ENCODE measurements at places on chromosomes 5 and 9.

- no peak for DNase-seq
Observed at GRCh38 chr9:35341585-35341984, 148.3 kb upstream of the RUSC2 start.

GRCh38 chr9:110815361-110815760 is 146.8 kb downstream of the MUSK start:
- DNase-seq = no peak

DNA sequence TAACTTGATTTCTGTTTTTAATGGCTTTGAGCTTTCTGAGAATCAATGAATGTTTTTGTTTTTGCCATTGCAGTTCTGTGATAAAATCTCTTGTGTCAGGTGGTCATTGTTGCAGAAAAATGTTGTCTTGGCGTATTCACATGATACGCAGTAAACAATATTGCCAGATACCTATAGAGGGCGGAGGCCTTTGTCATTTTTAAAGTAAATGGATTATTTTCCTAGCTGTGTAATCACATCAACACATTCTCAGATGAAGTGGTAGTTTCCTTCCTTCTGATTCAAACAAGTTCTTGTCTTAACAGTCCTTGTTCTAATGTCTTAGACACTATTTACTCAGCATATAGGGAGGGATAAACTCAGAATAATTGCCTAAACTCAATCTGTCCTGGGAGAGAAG is 109.9 kb upstream of the DAB2 start:
- no peak for DNase-seq

DNA sequence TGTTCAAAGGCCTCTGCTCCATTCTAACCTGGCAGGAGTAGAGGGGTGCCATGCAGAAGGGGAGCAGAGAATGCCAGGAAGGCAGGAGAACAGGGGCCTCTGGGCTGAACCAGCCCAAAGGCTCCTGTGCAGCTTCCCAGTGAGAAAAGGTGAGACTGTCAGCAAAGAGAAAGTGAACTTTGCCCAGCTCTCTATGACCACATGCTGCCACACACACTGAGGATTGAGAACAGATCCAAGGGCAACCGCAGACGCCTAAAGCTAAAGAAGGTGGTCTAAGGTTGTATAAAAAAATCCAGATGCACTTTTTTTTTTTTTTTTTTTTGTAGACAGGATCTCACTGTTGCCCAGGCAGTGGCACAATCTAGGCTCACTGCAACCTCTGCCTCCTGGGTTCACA is 51.4 kb downstream of the ALDH7A1 start:
- DNase-seq = no peak

GRCh38 chr9:107874591-107875369 is 385.2 kb upstream of the KLF4 start:
- no peak for DNase-seq

GRCh38 chr5:131262953-131263541 is 806 bp upstream of the CDC42SE2 start:
- DNase-seq = no peak

- no peak for DNase-seq
Observed at GRCh38 chr9:135562235-135562745, 734 bp downstream of the PAEP start.

- no peak for DNase-seq
Observed at GRCh38 chr5:116581910-116582309, 7.3 kb upstream of the SEMA6A start.

- no peak for DNase-seq
Observed at GRCh38 chr9:129934041-129934591, 98.9 kb downstream of the USP20 start.

DNA sequence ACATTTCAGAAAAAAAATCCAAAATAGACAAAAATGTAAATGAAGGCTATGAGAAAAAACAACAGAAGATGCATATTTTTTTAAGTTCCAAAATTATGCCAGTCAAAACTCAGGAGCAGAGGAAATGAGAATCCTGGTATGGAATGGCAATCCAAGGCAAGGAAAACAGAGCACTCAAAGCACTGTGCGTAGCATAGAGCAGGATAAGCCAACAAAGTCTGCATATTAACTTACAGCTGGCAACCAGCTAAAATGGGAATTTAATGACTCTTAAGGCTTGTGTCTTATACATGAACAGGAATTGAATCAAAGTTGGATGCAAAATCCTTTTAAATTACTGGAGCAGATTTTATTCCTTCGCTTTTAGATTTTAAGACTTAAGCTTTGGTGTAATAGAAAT is 203.5 kb upstream of the DAPK1 start:
- no peak for DNase-seq

DNA sequence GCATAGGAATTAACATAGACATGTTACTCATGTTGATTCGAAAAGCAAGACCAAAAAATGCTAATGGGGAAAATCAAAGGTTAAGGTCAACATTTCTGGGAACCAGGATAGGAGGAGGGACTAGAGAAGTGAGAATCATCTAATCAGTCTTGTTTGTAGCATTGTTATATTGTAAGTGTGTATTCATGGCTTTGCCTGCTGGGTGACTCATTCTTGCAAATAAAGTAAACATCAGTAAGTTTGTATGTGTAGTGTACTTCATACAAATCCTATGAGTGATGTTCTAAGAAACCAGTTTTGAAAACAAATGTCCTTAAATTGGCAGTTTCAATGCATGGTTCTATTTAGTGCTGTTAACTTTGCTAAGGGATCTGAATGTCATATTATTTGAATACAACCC is 79.0 kb upstream of the TMEM252 start:
- DNase-seq = no peak

- DNase-seq = no peak
Observed at GRCh38 chr5:124395926-124396325, 350.5 kb downstream of the ZNF608 start.

GRCh38 chr5:172274951-172275753 is 8.4 kb downstream of the UBTD2 start:
- DNase-seq = peak; percentile 30

GRCh38 chr9:95098391-95098921 is 219.1 kb downstream of the FANCC start:
- no peak for DNase-seq

- DNase-seq = no peak
Observed at GRCh38 chr9:27861887-27862286, 288.6 kb upstream of the C9orf72 start.

DNA sequence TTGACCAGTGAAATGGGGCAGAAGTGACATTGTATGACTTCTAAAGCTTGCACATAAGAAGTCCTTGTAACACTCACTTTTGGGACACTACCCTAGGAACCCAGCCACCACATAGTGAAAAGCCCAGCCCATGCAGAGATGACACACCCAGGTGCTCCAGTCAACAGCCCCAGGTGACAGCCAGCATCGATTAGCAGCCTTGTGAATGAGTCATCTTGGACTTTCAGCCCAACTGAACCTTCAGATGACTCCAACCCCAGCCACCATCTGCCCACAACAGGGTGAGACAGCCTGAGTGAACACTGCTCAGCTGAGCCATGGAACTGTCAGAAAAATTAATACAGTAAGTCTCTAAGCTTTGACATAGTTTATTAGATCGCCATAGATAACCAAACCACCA is 458.6 kb downstream of the ZSWIM6 start:
- DNase-seq = no peak

DNA sequence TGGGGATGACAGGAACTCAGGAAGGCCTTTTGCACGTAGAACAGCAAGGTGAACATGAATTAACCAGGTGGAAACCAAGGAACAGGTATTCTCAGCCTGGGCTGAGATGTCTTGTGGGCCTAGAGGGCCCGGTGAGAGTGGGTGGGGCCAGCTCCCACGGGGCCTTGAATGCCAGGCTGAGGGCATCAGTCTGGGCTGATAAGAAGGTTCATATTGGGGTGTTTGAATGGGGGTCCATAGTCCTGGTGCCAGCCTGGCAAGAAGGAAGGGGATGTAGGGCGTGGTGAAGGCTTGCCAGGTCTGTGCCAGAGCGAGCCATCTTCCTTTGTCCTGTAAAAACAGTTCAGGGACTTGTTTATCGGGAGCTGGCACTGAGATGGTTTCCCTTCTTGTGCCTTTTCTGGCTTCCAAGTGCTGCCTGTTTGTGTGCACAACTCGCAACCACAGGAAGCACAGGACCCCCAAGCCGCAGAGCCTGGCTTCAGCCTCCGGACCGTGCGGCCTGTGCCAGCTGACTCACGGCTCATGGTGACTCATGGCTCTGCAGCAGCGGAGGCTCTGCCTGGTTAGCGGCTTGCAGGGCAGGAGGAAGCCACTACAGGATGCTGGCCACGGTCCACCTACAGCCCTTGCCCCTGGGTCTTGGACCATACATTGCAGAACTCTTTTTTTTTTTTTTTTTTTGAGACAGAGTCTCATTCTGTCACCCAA is 2.4 kb downstream of the CARD19 start:
- peak; percentile 39 for DNase-seq

DNA sequence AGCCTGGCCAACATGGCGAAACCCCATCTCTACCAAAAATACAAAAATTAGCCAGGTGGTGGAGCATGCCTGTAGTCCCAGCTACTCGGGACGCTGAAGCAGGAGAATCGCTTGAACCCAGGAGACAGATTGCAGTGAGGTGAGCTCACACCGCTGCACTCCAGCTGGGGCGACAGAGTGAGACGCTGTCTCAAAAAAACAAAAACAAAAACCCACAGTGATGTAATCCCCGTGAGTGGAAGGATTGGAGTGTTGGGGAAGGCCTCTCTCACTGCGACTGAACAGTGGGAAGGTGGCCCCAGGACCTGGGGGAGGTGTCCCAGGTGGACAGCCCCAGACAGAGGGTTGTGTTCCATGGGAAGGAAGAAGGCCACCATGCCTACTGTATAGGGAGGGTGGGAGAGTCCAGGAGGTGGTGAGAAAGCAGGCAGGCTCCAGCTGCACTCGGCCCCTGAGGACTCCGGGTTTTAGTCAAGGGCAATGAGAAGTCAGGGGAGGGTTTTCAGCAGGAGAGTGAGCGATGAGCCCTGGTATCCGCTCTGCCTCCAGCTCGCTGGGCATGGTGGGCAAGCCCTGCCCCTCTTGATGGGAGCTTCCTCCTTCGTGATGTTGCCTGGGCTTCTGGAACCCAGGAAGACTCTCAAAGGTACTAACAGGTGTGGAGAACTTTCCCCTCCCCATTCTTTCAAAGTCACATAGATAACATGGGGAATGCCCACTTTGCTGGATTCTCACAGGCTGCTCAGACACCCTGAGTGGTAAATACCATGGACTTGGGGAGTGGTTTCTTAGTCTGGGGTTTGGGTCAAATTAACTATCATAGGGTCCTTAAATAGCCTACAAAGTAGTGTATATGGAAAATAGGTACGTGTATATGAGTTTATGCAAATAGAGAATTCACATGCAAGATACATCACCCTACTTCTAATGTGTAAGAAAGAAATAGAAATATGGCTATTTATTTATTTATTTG is 74.7 kb downstream of the PPARGC1B start:
- DNase-seq = no peak

DNA sequence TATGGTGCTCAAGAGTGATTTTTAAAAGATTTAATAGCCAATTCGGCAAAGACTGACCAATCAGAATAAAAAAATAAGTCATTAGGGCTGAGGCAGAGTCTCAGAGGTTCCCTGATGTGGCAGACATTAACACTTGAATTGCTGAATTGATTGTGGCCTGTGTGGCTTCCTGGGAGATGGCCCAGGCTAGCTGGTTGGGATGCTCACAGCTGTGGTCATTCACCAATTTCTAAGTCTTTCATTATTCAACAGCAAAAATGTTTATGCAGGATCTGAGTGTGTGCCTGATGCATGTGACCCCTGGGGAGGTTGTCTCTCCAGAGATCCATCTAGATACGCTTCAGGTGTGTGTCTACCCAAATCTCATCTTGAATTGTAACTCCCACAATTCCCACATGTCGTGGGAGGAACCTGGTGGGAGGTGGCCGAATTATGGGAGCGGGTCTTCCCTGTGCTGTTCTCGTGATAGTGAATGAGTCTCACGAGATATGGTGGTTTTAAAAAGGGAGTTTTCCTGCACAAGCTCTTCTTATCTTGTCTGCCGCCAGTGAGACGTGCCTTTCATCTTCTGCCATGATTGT is 632.6 kb upstream of the SEMA6A start:
- DNase-seq = no peak

- DNase-seq = no peak
Observed at GRCh38 chr9:16690205-16690604, 180.3 kb downstream of the BNC2 start.

- DNase-seq = no peak
Observed at GRCh38 chr9:99814359-99814758, 7.3 kb upstream of the NR4A3 start.

DNA sequence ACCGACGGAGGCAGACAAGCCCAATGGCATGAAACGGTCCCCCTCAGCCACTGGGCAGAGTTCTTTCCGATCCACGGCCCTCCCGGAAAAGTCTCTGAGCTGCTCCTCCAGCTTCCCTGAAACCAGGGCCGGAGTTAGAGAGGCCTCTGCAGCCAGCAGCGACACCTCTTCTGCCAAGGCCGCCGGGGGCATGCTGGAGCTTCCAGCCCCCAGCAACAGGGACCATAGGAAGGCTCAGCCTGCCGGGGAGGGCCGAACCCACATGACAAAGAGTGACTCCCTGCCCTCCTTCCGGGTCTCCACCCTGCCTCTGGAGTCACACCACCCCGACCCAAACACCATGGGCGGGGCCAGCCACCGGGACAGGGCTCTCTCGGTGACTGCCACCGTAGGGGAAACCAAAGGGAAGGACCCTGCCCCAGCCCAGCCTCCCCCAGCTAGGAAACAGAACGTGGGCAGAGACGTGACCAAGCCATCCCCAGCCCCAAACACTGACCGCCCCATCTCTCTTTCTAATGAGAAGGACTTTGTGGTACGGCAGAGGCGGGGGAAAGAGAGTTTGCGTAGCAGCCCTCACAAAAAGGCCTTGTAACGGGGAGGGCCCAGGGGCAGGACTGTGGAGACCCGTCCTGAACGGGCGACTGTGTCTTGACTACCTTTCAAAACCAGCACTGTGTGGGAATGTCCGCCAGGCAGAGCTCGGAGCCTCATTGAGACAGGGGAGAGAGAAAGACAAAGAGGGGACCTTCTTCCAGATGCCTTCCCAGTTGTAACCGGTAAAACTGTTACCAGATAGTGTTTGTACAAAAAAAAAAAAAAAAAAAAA is 29.9 kb downstream of the CD180 start:
- peak; percentile 47 for DNase-seq

DNA sequence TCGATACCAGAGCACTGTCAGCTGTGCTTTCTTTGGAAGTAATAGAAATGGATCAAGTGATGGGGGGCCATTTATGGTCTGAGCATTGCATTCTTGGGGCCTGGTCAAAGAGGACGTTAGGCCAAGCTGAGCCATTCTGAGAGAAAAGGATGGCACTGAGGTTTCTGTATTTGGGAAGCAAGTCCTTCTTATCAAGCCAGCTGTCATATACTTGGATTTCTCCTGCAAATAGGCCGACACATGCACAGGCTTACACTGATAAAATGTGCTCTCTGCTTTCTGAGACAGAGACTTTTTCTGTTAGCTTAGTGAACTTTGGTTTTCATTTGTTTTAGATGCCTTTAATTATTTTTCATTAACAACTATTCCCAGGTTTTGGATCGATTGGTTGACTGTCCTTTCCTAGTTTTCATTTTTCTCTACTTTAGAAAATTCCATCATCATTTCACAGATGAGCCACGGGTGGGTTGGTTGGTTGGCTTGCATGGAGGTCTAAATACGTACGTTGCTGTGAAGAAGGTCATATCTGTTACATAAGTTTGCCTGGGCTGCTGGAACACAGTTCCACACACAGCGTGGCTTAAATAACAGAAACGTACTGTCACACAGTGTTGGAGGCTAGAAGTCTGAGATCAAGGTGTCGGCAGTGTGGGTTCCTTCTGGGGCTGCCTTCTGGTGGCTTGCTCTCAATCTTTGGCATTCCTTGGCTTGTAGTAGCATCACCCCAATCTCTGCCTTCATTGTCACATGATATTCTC is 20.3 kb downstream of the TMOD1 start:
- DNase-seq = no peak
